Frontal cortex (tissue), 4 donors: ENCODE measurements at places on chromosomes 2 and 18.

GRCh38 chr2:224796695-224797305, 80.6 kb upstream of the CCDC195 start:
- DNase-seq = no peak

- no peak for DNase-seq
These were observed 10.3 kb downstream of the FBLN7 start for GRCh38 chr2:112148477-112148876.

DNA sequence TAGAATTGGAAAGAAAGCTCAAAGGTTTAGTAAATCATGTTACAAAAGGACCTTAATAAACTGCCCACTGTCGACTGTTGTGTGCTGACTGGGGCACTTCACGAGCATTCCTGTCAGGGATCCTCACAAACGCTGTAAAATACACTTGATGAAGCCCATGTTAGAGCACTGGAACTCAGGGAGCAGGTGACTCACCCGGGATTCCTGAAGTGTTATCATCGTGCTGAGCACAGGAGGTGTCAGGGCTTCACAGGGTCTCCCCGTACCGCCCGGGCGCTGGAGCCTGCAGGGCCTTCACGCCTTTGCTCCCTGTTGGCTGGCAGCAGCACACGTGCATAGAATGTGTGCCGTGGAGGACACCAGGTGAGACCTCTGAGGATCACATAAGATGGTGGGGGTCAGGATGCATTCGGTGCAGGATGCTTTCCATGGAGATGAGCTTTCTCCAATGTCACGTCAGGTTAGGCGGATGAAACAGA, 187.3 kb downstream of the SNTG2 start:
- DNase-seq = no peak

- no peak for DNase-seq
These were observed 275.4 kb upstream of the TCF4 start for GRCh38 chr18:55863391-55863706.

- no peak for DNase-seq
These were observed 22.0 kb downstream of the GPC1 start for GRCh38 chr2:240457223-240458043.

GRCh38 chr2:60413814-60414168, 139.7 kb downstream of the BCL11A start:
- no peak for DNase-seq

GRCh38 chr2:64201151-64201550, 56.9 kb upstream of the PELI1 start:
- no peak for DNase-seq

GRCh38 chr2:159091976-159092375, 123.5 kb downstream of the TANC1 start:
- DNase-seq = no peak

- DNase-seq = no peak
These were observed 109.8 kb upstream of the CHRNA1 start for GRCh38 chr2:174874085-174874484.

DNA sequence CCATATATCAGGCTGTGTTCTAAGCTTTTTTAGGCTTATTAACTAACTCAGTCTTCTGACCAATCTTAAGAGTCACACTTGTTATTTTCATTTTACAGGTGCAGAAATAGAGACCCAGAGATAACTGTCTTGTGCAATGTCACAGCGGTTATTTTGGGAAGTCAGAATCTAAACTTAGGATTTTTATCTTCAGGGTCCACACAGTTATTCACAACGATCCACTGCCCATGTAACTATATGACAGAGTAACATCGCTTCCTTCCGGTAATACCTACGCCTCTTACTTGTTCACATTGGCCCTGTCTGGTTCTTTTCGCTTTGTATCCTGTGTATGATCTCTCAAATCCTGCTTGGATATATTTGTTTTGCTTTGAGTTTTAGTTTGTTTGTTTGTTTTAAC, 631.7 kb downstream of the LRP1B start:
- no peak for DNase-seq

DNA sequence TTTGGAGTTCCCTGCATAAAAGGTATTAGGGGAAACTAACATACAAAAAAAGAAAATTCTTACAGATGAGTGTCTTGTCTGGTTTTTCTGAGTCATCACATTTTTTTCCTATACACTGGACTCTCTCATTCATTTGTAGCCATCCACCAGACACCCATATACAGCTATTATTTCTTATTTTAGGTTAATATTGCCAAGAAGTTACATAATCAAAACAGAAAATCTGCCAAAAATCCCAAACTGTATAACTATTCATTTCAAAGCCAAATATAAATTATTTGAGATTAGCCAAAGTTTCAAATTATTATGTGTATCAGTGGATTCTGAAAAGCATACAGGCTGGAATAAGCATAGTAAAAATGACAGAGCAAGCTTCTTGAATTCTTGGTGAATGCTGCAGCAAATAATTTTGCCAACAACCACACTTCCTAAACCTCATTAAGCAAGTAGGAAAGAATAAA, 191.2 kb downstream of the NCKAP5 start:
- no peak for DNase-seq

GRCh38 chr2:10658041-10658913, 31.5 kb downstream of the NOL10 start:
- no peak for DNase-seq

GRCh38 chr2:199603721-199604291, 146.1 kb upstream of the SATB2 start:
- DNase-seq = no peak

DNA sequence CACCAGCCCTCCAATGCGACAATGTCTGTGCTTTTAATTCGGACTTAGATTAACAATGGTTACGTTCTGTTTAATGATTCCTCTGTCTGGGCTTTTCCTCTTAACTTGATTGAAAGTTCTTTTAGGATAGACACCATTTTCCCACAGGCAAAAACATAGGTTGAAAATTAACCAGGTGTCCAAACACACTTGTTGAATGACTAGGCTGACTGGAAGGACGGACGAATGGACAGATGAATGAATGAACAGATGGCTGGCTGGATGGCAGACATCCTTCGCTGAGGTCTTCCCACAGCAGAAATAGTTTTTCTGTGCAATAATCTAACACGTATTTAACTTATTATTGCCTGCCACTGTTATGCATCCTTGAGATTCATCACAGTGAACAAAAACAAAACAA, 298.8 kb downstream of the SRBD1 start:
- no peak for DNase-seq
